ENCODE measurements at places on chromosomes 11 and 22.

DNA sequence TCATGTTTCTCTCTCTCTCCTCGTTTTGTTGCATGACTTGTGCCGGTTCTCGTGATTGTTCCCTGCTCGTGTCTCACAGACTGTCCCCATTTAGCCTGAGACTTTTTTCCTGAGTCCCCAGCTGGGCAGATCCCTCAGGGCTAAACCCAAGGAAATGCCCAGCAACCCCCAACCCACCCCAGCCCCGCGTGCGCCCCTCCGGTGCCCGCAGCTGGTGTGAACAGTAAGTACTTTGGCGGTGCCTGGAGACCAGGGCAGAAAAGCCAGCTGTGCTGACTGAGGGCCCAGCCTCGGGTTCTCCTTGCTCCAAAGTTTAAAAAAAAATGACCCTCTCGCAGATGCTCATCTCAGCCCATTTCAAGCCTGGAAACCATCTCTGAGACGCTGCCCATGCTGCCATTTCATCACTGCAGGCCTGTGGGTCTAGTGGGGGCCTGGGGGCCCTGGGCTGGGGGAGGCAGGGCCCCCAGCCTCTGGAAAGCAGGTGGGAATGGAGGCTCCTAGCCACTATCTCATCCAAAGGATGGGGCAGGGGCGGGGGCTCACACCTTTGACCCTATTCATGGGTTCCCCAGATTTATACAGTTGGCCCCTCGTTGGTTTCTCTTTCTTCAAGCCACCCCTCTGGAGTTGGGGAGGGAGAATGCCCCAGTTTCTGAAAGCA is 41.8 kb downstream of the KCNC1 start:
- no peak for DNase-seq

DNA sequence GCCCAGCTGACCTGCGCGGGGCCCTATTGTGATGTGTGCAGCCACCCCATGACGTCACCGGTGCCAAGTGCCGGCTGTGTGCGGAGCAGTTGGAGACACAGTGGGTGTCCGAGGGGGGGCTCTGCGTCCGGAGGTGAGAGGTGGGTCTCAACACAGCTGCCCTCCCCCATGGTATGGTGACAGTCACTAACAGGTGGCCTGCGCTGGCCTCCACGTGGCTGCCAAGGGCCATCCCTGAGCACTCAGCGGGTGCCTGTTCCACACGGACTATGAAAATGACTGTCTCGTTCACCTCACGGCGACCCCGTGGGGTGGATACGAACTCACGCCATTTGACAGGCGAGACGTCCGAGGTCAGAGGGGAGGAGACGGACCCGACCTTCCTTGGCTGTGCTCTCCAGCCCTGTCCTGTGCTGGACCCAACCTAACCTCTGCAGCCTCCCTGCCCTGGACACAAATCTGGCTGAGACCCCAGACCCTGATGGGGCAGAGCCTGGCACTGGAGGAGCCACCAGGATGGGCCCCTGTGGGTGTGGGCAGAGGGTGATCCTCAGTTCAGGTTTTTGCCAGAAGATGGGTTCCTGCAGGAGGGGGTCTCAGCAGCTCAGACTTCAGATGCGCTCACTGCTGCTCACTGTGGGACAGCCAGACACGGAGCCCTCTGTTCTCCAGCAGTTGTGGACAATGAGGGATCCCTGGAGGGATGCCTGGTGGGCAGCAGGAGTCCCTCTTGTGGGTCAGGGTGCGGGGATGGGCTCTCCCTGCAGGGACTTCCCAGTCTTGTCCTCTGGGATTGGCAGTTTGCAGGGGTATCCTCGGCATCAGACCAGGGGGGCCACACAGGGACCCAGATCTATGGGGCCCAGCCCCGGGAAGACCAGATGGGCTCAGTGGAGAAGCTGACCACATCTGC is 6.3 kb downstream of the HRAS start:
- no peak for DNase-seq

DNA sequence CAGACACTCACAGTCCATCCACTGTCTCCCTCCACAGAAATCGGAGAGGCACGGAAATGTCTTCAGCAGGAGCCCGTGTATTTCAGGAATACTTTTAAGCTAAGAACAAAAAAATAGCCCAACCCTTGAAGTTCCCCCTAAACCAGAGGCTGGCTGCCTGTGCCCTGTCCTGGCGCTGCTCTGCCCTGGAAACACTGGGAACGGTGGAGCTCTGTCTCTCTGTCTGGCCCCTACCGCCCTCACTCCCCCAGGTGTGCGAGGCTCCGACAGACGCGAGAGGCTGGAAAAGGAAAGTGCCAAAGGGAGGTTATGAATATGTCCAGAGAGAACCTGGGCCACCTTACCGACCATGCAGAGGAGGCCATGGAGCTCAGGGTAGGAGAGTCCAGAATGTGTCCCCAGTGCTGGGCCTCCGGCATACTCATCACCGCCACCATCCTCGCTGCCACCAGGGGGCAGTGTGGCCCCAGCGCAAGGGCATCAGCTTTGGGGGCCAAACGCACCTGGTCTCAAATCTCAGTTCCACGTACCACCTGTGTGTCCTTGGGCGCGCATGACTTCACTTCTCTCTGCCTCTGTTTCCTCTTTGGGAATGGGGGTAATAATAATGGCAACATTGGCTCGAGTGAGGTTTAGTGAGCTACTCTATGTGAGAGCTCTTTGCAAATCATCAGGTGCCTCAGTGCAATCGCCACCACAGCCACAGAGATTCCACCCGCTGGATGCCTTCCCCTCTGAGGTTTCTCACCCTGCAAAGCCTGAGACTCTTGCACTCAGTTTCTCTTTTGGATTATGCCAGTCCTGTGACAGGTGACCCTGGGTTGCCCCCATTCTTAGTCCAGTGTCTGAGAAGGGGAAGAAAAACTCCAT is 10.4 kb upstream of the SLCO2B1 start:
- DNase-seq = no peak

DNA sequence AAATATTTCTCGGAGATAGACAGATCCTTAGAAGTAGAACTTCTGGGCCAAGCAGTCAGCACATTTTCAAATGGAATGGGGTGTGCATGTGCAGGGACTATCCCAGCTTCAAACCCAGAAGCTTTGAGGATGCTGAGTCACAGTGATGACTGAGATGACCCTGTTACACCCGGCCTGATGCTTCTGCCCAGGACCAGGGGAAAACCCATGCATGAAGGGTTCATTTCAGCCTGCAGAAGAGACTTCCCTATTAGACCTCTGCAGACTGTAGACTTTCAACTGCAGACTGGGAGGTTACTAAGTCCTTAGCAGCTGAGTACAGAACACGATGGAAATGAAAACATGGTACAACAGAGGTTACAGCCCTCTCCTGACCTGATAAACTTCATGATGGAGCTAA is 3.6 kb upstream of the OR2AT4 start:
- peak; percentile 56 for DNase-seq

DNA sequence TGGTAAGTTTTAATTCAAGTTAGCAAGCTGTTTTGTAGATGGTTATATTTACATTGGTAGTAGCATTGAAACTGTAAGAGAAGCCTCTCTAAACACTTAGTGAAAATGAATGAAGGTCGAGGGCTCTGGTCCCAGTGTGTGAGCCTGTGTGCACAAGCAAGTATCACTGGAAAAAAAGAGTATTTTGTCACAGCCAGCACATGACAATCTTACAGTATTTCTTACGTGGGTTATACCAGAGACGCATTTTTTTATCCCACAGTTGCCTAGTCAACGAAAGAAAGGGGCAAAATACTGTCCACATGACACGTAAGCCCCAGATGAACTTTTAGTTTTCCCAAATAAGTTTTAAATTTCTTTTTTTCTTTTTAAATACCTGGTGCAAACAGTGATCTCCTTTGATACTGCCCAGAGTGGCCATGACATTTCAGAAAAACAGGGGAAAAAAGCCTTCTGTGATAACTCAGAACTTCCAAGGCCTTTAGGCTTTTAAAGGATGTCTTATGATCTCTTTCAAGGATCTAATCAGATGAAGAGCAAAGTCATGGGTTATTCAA is 23.5 kb downstream of the RAB38 start:
- DNase-seq = no peak

GRCh38 chr11:45457649-45458048 is 171.5 kb upstream of the SYT13 start:
- peak; percentile 77 for DNase-seq

DNA sequence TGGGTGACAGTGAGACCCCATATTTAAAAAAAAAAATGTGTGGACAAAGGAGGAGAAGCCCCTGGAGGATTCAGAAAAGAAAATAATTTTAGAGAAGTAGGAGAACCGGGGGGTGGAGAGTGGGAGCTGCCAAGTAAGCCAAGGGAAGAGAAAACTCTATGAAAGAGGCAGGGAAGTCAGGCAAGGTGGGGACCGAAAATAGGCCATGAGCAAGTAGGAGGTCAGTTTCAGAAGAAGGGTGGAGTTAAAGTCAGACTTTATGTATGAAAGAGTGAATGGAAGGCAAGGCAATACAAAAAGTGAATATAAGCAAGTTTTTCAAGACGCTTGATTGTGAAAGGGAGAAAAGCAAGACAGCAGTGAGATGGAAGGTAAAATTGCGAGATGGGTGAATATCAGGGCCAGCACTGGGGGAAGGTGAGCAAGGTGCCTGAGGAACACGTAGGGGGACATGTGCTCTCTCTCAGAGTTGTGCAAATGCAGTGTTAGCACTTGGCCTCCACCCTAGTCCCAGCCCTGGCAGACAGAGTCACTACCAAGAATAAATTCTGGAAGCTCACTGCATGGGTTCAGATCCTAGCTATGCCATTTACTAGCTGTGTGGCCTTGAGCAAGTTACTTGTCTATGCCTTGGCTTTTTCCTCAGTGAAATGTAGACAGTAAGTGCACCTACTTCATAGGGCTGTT is 6.7 kb downstream of the XRRA1 start:
- DNase-seq = no peak

DNA sequence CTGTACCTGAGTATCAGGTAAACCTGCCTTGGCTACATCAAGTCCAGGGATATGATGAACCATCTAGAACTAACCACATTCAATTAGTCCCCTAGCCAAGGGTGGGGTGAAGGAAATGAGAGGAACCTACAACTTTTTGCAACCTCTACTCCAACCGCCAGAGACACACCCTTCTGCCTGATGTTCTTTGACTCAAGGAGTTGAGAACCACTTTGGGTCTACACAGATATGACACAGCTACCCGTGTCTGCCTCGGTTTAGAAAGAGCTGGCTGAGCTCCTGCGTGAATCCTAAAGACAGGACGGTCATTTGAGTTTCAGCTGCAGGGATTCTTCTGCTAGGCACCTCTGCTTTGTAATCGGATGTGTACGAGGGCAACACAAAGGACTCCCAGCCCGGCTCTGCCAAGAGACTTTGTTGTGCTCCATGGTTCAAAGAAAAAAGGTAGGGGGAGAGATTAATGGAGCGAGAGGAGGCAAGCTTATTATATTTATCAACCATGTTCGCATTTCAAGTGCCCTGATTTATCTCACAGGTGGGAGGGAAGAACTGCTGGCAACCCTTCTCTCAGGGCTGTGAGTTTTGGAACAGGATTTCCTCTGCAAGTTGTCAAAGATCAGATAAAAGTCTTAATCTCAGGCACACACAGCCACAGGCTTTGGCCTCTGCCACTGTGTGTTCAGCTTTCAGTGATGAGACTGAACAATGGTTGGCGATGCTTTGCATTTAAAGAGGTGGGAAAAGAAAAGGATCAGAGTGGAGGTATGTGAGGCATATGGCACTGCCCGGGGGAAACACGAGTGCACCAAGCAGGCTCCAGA is 35.1 kb downstream of the FLI1 start:
- no peak for DNase-seq

DNA sequence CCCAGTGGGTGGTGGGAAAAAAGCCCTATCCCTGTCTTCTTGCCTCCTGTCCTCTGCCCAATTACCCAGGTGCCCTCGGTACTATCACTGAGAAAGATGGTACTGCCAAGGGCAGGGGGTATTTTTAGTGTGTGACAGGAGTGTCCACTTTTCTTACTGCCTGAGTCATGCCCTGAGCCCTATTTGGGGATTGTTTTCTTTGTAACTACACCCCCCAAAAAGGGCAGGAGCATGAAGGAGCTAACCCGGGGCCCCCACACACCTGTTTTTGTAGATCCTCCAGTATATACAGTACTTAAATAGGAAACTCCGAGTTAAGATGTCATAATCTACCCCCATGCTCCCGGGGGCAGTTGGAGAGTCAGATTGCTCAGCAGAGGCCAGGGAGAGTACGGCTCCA is 3.8 kb downstream of the SMTNL1 start:
- no peak for DNase-seq

- DNase-seq = no peak
Measured at GRCh38 chr22:38789606-38790005, 4.3 kb downstream of the DNAL4 start.

- DNase-seq = no peak
Measured at GRCh38 chr11:113992459-113993110, 17.7 kb downstream of the HTR3A start.

DNA sequence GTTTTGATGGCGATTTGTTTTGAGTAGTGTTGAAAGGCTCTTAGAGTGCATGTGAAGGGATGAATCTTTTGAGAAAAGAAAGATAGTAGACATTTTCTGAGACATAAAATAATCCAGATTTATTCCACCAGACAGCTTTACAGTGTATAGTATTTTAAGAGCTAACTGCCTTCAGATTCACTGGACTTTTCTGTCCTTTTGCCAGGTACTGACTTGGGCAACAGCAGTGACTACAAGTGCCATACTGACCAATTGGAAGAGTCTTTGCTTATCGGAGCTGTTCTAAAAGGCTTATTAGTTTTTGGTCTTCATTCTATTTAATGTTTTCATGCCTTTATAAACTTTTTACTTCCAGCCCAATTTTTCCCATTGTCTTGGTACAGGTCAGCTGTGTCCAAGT is 32.5 kb downstream of the RTN3 start:
- DNase-seq = no peak

All from HS-5 (cell line).